Mammary epithelial cell (primary cell): ENCODE measurements at places on chromosomes 5 and 9. TPM values are rescaled to one million over a fixed set of nuclear protein-coding genes. Genes with fewer than 3 reads are reported as not detected.

DNA sequence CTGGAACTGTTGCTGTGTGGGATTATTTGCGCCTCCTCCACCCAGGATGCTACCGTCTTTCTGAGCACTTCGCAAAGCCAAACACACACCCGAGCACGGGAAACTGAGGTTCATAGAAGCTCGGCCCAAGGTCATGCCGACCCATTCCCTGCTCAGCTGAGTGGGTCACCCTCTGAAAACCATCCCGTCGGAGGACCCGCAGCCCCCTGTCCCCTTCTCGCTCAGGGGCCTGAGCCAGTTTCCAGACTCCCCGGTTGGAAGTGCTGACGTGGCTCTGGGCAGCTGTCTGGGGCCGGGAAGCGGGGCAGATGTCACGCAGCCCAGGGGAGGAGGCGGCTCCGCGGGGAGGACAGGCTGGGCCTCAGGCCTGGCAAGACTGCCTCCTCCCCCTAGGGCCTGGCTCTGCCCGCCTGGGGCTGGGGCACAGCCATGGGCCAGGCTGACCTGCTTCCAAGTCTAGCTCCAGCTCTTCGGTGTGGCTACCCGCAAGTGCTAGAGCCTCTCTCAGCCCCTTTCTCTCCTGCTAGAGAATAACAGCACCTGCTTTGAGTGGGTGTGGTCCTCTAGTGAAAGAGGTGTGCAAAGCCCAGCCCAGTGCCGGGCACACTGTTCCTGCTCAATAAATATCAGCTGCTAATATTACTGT is 9.9 kb upstream of the CXXC5 start:
- no peak for DNase-seq

DNA sequence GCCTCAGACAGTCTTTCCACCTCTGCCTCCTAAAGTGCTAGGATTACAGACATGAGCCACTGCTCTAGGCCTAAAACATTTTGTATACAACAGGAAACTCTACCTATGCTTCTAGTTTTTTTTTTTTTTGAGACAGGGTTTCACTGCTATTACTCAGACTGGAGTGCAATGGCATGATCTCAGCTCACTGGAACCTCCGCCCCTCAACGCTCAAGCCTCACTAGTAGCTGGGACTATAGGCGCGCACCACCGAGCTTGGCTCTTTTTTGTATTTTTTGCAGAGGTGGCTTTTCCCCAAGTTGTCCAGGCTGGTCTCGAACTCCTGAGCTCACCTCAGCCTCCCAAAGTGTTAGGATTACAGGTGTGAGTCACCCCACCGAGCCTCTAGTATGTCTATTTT is 5.4 kb downstream of the HSPA9 start:
- no peak for DNase-seq

- no peak for DNase-seq
Measured at GRCh38 chr5:178246624-178247279, 14.2 kb upstream of the PHYKPL start.

GRCh38 chr5:53031695-53032096 is 42.5 kb downstream of the ITGA2 start:
- DNase-seq: peak; percentile 96

- no peak for DNase-seq
Measured at GRCh38 chr9:11233696-11234095, 620.9 kb upstream of the PTPRD start.

- DNase-seq: no peak
Measured at GRCh38 chr5:35325836-35326235, 95.5 kb upstream of the PRLR start.

- DNase-seq: no peak
Measured at GRCh38 chr5:1176473-1177391, 24.7 kb upstream of the SLC6A19 start.

- no peak for DNase-seq
Measured at GRCh38 chr5:7957329-7957728, 88.4 kb downstream of the MTRR start.

DNA sequence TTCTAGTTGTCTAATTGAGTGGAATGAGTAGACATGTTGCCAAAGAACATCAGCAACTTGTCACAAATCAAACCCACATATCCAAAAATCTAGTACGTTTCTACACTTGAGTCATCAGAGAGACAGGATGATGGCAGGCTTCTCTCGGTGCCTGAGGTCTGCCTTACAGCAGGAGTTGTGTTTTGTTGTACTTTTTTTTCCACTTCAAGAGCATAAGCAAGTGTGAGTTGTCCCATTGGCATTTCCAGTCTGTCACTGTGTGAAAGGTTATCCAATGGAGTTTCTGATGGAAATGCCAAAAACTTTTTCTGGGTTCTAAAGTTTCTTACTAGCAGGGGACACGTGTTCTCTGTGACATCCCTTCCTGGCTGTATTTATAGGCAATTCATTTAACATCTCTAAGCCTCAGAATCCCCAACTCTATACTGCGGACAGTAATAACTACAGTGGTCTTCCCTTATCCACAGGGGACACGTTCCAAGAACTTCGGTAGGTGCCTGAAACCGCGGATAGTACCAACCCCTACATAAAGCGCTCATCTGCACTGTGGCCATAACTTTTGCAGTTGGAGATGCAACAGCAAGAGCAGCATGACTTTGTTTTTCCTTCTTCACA is 246.5 kb downstream of the SYK start:
- peak; percentile 74 for DNase-seq

GRCh38 chr5:21685522-21685921 is 1167.6 kb downstream of the CDH12 start:
- DNase-seq: peak; percentile 44

DNA sequence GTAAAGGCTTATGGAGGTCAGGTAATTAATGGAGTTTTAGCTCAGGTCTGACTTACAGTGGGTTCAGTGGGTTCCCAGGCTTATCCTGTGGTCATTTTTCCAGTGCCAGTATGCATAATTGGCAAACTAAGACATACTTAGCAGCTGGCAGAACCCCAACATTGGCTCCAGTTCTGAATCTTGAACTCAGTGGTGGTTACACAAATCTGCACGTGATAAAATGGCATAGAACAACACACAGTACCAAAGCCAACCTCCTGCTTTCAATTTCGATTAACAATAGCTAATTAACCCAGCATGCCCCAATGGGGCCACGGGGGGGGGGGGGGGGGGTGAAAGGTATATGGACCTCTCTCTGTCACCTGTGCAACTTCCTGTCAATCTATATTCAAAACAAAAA is 19.0 kb upstream of the BARX1 start:
- no peak for DNase-seq

- DNase-seq: no peak
Measured at GRCh38 chr5:161382685-161383084, 163.8 kb downstream of the GABRB2 start.

GRCh38 chr5:151121665-151122064 is 35.9 kb downstream of the ANXA6 start:
- no peak for DNase-seq

- no peak for DNase-seq
Measured at GRCh38 chr5:14121552-14121951, 21.6 kb upstream of the TRIO start.

- DNase-seq: no peak
Measured at GRCh38 chr5:126924331-126925033, 105.9 kb downstream of the MARCHF3 start.

DNA sequence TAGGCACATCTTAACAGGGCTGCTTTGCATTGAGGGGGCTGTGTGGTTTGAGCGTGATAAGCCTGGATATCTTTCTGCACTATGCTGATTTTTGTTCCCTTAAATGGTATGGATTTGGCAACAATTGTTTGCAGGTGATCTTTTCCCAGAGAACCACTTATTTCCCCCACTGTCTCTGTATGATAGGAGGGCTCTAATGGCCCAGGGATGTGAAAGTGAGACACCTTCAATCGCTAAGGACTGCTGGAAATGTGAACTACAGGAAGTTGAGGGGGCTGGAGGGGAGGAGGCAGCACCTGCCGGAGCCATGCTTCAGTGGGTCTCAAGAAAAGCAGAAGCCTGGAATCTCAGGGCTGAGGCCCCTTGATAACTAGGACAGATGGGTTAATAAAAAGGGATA is 29.4 kb downstream of the SYK start:
- DNase-seq: no peak

DNA sequence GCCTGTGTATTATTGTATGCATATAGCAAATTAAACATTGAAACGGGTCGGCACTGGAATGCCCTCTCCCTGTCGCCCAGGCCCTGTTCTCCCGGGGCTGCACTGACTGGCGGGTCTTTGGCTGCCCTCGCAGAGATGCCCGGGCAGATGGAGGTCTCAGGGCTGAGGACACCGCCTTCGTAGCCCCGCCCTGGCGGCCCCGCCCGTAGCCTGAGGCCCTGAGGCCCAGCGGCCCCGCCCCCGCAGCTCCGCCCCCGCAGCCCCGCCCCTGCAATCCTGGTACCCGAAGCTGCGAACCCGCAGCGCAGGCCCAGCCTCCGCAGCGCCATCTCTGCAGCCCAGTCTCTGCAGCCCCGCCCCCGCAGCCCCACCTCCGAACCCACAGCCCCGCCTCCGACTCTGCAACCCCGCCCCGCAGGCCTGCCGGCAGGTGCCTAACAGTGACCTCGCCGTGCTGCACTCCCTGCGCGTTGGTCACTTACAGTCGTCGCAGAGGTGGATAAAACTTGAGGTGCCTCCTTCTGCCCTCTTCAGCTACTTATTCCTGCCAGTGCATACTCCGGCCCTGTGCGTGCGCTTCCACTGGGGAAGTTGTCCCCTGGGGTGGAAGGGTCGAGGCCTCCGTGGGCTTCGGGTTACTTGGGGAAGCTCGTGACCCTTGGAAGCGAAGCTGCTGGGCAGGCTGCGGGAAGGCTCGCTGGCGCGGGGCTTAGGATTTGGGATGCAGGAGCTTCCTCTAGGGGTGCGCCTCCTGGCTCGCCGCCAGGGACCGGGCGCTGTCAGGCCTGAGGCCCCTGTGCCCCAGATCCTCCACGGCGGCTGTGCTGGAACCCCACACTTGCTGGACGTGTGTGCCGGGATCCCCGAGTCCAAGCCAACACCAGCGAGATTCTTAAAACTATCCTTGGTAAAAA is 72.3 kb downstream of the ICE1 start:
- DNase-seq: peak; percentile 17

GRCh38 chr5:151025250-151025606 is 4.8 kb downstream of the GPX3 start:
- DNase-seq: no peak

GRCh38 chr9:82320566-82320965 is 332.0 kb downstream of the SPATA31D1 start:
- DNase-seq: no peak

DNA sequence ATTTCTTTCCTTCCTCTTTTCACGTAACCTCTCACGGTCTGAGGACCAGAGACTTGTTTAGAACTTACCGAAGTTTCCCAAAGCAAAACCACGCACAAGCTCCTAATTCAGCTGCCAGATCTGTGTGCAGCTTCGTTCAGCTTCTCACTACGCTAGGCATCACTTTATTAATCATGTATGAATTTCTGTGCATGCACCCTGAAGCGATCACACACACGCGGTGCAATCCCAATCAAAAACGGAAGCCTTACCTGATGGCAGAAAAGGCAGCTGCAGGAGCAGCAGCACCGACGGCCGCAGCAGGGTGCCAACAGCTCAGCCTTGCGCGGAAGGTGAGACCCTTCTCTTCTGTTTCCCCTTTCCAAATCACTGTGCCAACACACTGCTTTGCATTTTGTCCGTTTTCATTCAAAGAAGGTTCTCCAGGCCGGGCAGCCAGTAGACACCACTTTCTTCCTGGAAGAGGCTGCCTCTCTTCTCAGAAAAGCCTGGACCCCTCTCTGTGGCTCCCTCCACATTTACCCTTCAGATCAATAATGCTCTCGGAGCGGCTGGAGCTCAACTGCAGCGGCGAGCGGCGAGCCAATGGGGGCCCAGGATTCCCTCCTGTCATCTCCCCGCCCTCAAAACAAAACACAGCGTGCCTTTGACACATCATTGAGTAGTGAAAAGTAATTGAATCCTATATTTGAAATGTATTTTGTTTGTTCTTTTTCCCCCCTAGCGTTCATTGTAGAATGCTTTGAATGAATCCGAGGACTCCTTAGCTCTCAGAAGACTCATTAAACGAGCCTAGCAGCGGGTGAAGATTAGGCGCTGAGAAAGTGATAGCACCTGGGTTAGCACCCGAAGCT is at the start of gene CDH12:
Gene CDH12 (minus strand): TSS at position 538 of the 854 bp plus-strand sequence.
- peak; percentile 16 for DNase-seq

DNA sequence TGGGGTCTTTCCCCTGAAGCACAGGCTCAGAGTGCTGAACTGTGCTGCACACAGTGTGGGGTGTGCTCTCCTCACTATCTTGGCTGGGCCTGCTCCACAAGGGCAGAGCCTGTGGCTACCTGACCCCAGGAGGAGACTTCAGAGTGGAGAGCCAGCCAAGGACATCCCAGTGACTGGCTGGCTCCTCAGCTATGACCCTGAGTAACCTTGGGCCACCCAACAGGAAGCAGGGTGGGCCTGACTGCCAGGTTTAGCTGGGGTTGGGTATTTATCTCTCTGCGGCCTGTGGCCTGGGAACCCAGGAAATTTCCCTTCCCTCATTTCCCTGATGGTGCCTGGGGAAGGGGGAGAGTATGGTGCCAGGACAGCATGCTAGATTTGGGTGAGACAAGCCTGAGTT is 2.1 kb upstream of the EEIG1 start:
- DNase-seq: no peak

DNA sequence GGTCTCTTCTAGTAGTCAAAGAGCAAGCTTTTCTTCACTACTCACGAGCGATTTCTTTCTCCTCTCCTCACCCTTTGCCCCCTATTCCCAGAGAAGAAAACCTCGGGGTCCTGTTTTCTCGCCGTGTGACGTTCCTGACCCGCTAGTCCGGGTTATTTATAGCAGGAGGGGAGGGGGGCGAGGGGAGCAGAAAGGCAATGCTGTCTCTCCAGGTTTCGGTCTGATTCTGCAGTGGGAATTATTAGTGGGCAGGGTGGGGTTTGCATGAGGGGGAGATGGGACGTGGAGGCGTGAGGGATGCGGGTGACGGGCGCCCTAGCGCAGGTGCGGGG is 847 bp upstream of the GABRB2 start:
- DNase-seq: no peak

GRCh38 chr9:92406477-92406876 is 2.1 kb upstream of the OGN start:
- no peak for DNase-seq

- DNase-seq: no peak
Measured at GRCh38 chr9:126203313-126203712, 123.3 kb upstream of the MVB12B start.

GRCh38 chr5:111769541-111769940 is 12.5 kb upstream of the NREP start:
- no peak for DNase-seq

DNA sequence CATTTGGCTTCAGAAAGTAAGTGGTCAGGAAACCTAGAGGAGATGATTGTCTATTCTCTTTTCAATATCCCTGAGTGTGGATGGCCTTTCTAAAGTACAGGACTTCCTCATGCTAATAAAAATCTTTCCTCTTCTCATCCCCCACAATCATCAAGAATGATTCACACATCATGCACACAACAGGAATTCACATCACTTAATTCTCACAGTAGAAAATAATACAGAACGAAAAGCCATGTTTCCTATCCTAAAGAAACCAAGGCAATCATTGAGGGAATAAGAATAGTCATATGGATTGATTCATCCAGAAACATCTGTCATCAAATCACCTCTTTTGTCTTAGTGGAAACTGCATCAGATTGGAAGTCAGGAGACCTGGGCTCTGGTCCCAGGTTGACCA is 203.1 kb upstream of the PIK3R1 start:
- DNase-seq: peak; percentile 29

GRCh38 chr5:160937570-160937969 is 85.6 kb upstream of the ATP10B start:
- peak; percentile 65 for DNase-seq

IL31RA gene
- total RNA-seq: 0.50 TPM

ADAMTS12 gene
- total RNA-seq: 3.7 TPM

PCDHA6 gene
- total RNA-seq: 0.67 TPM

FOXD4L4 gene
- total RNA-seq: 0.67 TPM

LIFR gene
- 4.4 and 7.8 TPM in 2 replicates for total RNA-seq

GAS1 gene
- total RNA-seq: 1.7 and 2.8 TPM in 2 replicates
